HL-60 (cell line): ENCODE measurements at places on chromosomes 3 and 15.

DNA sequence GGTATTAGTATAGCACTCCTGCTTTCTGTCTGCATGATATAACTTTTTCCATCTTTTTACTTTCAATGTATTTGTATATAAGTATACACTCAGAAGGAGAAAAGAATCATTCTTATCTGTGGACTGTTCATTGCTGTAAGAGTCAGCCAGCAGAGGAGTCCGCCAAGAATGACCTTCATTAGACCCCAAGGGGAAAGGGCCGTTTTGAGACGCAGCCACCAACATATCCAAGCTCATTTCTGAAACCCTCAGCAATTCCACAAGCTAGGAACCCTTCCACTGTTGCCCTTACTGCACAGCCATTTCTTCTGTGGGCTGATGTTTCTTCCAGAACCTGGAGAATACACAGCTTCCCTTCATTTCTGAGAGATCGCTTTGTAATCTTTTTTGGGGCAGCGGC, 301.8 kb downstream of the ADAMTS17 start:
- no peak for DNase-seq

DNA sequence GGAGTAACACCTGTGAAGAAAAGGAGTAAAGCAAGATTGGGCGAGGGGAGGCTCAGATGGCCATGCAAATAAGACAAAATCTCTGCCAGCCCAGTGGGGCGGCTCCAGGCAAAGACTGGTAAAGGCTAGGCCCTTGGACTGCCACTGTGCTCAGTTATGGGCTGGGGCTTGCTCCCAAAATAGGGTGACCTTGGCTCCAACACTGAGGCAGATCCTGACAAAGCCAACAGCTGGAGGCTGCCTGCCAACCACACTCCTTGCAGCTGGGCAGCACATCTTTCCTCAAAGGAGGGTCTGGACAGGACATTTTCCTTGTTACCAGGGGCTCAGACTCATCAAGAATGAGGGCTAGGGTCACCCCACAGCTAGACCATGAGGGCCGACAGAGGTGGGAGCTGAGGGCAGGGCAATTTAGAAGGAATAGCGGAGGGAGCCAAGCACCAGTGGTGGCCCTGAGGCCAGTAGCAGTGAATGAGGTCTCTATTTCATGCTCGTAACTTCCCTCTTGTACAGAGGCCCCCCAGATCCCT, 86.1 kb downstream of the CHRD start:
- no peak for DNase-seq

GRCh38 chr15:24067733-24068501, 380.8 kb upstream of the NDN start:
- no peak for DNase-seq

DNA sequence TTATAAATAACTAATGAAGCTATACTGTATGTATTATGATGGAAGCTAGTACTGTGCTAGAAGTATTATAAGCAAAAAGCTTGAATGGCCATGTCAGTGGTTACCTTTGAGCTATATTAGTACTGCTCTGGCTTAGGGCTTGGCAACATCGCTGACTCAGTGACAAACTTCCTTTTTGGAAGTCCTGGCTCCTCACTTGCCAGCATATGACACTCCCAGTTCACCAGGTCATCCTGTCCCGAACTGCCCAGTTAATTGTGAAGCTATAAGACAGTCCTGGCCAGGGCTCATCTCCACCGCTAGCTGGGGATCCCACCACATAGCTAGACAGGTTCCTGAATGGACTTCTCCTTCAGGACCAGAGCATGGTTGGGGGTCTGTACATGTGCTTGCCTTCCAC, 31.9 kb downstream of the RAB8B start:
- DNase-seq = no peak

DNA sequence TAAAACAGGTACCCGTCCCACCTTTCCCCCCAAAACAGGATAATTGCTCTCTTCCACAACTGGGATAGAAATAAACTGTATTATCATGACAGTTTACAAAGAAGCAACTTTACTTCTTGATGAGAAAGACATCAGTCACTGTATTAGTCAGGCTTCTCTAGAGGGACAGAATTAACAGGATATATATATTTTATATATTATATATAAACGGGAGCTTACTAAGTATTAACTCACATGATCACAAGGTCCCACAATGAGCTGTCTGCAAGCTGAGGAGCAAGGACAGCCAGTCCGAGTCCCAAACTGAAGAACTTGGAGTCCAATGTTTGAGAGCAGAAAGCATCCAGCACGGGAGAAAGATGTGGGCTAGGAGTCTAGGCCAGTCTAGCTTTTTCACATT, 18.4 kb upstream of the PLSCR4 start:
- no peak for DNase-seq
